ENCODE measurements at places on chromosomes 6 and 20.

DNA sequence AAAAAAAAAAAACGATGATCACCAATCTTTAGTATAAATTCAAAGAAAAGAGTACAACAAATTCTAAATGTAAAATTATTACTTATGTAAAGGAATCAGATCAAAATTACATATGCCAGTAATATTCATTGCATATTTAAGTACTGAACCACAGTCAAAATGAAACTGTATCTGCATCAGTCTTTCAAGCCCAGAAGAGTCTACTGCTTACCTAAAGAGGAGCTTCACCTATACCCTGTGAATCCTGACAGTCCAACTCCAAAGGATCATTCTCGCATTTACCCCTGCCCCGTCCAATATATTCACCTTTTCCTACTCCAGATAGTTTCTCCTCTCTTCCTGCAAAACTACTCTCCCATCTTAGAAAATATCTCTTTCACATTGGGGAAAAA lies 9.2 kb downstream of the ATG5 start:
- DNase-seq: no peak

DNA sequence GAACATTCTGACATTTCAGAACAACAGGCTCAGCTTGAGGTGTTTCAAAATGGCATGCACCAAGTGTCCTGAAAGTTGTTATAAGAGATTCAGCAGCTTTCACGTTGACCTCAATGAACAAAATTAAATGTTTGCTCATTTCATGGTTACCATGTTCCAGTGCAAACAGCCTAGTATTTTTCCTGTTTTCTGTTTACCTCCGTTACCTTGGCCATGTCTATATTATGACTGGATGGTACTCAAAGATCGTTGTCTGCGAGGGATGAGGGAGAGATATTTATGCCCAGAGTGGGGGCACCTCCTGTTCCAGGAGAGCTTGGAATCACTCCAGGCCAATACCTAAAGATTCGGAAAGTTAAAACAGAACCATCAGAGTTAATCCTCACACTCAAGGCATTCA lies 83.8 kb upstream of the SASH1 start:
- DNase-seq: no peak

DNA sequence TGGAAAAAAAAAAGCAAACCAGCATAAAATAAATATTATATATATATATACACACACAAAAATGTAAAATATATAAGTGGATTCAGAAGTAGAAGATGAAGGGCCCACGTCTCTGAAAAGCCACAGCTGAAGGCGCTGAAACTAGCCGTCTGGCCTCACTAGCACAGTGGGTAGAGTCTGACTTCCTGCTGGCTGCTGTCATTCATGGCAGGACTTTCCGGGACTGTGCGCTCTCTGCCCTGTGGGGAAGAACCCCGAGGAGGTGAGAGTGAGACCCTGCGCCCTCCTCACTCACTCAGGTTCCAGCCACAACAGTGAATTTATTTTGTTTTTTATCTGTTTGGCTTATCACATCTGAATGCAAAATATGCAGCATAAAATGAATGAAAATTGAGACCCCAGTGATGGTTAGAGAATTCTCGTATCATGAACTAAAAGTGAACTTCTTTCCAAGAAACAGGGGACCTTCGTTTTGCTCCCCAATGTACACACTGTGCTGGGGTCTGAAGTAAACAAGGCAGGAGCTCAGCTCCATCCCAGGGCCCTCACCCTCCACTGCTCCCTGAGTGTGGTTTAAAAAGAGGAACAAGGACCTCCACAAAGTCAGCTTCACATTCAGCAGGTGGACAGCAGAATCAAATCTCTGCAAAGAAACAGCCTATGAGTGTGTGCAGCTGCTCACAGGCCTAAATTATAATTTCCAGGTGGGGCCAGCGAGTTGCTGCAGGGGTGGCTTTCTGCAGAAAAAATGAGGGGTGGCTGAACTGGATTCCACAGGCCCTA lies 1.3 kb upstream of the RAMACL start:
- DNase-seq: no peak

- no peak for DNase-seq
These were observed 332.9 kb downstream of the COL12A1 start for GRCh38 chr6:74872754-74873476.

DNA sequence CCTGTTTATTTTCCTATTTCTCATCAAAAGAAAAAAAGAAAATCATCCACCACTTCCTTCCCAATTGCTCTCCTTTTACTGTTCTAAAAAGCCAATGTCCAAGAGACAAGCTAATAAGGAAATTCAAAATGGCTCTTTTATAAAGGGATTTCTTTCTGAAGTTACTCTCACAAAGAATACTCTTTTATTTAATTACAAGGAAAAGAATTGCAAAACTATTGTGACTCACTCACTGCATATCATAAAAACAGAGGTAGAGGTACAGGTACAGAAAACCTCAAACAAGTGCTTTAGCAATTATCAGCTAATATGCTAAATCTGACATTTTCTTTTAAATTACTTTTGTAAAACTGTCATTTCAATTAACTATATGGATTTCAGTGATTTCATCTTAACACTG lies 18.1 kb downstream of the DEK start:
- DNase-seq: no peak

GRCh38 chr20:34581341-34582184 lies 23.0 kb downstream of the MAP1LC3A start:
- DNase-seq: no peak

GRCh38 chr6:85124472-85125354 lies 325.2 kb upstream of the NT5E start:
- DNase-seq: no peak

GRCh38 chr6:42239333-42239732 lies 21.7 kb upstream of the MRPS10 start:
- DNase-seq: no peak

- DNase-seq: no peak
These were observed 383.7 kb upstream of the CDH4 start for GRCh38 chr20:60868316-60868891.

DNA sequence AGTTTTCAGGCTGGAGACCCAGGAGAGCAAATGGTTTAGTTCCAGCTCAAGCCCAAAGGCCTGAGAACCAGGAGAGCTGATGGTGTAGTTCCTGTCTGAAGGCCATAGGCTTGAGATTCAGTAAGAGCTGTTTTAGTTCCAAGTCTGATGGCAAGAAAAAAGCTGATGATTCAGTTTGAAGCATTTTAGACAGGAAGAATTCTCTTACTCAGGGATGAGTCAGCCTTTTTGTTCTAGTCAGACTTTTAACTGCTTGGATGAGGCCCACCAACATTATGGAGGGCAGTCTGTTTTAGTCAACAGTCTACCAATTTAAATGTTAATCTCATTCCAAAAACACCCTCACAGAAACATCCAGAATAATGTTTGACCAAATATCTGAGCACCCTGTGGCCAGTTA lies 2.5 kb downstream of the ZSCAN26 start:
- no peak for DNase-seq

DNA sequence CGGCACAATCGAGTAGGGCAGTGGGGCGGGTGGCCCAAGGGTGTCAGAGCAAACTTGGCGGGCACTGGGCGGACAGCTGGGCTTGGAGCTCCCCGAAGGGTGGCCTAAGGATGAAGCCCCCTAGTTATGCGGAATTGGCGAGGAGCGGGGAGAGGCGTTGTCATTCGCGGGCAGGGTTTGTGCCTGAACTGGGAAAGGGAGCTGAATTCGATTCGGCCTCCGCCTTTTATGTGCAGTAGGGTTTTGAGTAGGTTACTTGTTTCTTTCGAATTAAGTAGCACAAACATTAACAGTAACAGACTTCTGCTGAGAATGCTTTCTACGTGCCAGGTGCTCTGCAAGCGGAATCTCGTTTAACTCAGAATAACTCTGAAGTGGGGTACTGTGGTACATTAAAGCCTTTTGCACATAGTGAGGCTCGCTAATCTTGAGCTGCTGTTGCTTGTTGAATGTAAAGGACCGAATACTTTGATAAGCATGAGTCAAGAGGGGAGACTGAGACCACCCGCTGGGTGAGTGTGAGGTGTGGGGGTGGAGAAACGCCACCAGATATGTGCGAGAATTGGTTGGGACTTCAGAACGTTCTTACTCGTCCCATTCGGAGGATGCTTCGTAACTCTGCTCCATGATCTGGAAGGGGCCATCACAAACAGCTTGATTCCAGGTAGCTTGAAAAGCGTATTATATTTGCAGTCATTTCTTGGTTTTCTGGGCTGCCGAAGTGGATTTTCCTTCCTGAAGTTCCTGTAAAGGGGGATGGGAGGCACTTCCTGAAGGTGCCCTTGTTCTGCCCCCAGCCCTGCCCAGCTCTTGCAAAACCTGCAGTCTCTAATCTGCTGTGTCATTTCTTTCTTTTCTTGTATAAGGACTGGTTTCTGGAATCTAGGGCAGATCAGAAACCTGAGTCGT lies 833 bp downstream of the RAB5IF start:
- no peak for DNase-seq

DNA sequence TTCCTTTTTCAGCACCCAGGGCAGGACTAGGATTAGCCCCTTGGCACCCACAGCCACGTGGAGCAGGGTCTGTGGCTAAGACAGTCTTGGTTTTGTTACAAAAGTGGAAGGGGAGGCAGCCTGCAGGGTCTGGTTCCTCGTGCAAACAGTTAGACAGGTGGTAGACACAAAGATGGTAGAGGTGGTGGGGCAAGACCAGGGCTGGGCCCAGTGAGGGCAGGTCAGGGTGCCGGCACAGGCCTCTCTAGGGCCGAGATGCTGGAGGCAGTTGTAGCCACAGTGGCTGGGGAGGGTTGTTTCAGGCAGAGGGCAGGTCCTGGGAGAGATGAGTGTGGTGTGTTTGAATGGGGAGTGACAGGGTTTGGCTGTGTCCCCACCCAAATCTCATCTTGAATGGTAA lies 161.6 kb downstream of the SMOC2 start:
- DNase-seq: no peak

GRCh38 chr20:19070681-19071445 lies 141.6 kb upstream of the SLC24A3 start:
- no peak for DNase-seq

DNA sequence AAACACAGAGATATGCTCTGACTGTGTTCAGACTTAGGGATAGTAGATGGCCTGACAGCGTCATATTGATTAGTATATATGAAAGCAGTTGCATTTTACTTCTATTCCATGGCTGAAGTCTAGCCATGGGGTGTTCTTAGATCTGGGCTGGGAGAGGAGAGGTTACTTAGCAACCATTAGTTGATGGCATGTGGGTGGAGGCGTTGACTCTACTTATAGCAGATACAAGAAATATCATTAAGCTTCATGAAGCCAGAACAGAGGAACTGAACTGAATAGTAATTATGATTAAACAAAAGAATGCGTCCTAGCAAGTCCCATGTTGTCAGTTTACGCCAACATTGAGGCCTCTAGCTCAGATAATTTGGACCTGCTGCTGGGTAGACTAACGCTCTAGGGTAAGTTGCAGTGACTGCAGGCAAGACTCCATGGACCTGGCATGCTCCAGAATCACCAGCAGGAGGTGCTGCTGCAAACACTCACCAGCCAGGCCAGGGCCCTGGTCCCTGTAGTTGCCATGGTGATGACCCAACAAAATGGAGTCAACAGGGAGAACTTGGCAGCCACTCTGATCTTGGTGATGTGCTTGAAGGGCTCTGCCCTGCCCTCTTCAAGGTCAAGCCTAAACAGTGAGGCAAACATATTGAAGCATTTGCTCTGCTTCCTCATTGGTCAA lies 477.3 kb downstream of the PREX1 start:
- no peak for DNase-seq

GRCh38 chr6:133277900-133278545 lies 36.9 kb downstream of the EYA4 start:
- DNase-seq: no peak

DNA sequence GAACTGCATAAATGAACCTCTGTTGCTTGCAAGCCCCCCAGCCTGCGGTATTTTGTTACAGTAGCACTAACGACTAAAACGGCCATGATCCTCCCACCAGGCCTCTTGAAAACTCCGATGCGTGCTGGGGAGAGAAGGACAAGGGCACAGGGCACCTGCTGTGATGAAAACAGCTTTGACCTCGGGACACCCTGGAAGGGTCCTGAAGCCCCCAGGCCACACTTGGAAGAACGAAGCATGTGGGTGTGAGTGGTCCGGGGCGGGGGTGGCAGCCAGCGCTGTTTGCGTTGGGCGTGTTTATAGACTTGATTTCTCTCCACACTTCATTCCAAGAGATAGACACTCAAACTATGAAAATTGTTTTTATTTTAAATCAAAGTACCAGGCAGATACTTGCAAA lies 13.2 kb upstream of the HELZ2 start:
- DNase-seq: no peak

DNA sequence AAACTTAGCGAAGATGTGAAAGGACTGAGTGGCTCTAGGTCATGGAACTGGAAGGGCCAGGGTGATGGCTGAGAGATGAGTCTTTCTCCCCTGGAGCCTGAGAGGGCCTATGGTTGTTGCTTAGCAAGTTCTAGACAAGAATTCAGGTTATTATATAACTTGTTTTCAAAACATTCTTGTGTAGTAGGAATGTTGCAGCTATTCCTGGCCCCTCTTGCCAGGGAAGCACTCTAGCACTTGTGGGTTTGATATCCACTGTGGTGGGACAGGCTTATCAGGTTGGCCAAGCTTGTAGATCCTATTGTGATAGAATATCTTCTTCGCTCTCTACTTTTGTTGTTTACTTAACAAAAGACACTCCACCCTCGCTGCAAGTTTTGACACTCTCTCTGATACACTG lies 211.8 kb upstream of the CITED2 start:
- DNase-seq: no peak

DNA sequence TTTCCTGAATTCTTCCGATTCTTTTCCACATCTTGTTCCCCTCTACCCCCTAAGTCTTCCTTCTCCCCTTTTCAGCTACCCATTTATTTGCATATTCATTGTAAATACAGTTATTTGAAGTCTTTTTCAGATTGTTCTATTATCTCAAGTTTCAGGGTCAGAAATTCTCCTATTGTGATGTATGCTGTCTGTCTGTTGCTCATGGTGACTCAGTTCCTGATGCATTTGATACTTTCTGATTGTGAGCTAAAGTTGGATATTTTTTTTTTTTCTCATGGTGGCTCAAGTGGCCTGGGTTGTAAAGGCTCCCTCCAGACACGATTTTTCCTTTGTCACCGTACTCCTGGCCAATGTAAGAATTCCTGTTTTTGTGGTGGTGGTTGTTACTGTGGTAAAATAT lies 4.9 kb upstream of the PI16 start:
- no peak for DNase-seq

DNA sequence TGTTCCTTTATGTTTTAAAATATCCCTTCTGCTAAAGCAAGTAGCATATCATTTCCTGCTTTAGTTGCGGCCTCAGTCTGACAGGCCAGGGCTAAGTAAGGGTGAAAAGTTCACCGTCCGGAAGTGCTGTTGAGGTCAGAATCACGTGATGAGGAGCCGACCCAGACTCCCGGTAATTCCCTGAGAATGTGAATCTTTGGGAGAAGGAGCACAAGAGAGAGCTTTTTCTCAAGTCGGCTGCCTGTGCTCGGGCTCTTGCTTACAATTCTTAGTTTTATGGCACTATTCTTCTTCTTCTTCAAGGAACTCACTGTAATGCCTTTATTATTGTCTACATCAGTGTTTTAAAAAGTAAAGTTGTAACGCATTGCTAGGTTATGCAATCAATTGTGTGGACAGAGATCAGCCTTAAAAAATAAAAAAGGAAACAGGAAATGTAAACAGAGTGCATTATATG lies 309.3 kb downstream of the PRL start:
- DNase-seq: peak; percentile 28

Data from omental fat pad (tissue), 4 donors.